Fibroblast of skin of right quadriceps (primary cell): ENCODE measurements at places on chromosomes 7 and 10.
A peak's percentile ranks its signal among the peaks of the same experiment; 100 is the strongest.

DNA sequence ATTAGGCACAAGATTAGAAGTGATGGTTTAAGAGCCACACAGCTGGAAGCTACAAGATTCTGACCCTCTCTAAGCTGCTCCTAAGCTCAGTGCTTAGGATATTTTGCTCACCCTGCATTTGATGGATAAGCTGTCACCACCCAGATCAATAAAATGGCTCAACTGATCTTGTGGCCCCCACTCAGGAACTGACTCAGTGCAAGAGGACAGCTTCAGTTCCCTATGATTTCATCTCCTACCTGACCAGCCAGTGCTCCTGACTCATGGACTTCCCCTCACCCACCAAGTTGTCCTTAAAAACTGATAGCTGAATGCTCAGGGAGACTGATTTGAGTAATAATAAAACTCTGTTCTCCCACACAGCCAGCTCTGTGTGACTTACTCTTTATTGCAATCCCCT lies 833.8 kb downstream of the GRID1 start:
- DNase-seq: no peak

DNA sequence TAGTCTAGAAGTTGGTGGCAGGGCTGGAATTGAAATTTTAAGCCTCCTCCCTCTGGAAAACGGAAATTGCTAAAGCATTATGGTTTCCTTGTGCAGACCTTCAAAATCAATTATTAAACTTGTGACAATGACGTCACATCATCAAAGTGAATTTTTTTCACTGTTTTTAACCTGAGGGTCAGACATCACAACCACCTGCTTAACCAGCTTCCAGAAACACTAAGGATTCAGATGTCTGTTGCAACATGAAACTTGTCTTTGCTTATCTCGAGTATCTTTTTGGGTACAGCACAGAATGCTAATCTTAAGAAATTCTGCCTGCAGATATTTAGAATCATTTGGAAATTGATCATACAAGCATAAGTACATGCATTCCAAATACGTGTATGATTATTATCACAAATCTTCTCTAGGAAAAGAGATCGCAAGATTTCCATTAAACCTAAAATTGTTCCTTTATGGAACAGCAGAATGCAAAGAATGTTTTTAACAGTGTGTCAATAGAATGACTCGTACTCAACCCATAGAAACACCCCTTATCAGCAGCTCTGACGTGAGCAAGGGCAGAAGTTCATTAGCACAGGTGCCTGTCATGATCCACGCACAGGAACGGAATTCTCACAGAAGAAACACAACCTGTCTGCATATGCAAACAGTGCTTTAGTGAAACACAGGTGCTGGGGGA lies 4.1 kb upstream of the GTPBP4 start:
- peak; percentile 21 for DNase-seq

DNA sequence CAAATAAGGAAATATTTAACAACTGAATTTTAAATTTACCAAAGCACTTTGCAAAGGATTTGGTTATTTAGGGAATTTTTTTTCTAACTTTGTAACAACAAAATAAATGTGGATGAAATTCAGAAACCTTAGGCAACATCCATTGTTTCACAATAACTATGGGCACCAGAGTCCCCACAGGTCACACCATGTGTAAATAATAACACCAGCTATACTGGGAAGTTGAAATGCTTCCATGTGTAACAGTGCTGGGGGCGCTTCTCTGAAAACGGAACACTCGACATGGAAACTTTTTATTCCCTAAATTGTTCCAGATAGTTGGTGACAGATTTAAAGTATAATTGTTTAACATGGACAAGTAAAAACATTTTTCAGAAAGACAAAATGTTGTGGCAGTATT lies 818.6 kb downstream of the TNS3 start:
- DNase-seq: peak; percentile 17

GRCh38 chr7:129804890-129805719 lies 147.7 kb downstream of the UBE2H start:
- no peak for DNase-seq

- DNase-seq: no peak
These were observed 502 bp downstream of the SLC18A3 start for GRCh38 chr10:49610458-49611165.

- DNase-seq: no peak
These were observed 1.1 kb downstream of the SFMBT2 start for GRCh38 chr10:7409732-7410168.

GRCh38 chr7:42704710-42705109 lies 207.2 kb downstream of the C7orf25 start:
- DNase-seq: no peak

GRCh38 chr7:142745091-142745635 lies 4.1 kb upstream of the PRSS1 start:
- peak; percentile 4 for DNase-seq

DNA sequence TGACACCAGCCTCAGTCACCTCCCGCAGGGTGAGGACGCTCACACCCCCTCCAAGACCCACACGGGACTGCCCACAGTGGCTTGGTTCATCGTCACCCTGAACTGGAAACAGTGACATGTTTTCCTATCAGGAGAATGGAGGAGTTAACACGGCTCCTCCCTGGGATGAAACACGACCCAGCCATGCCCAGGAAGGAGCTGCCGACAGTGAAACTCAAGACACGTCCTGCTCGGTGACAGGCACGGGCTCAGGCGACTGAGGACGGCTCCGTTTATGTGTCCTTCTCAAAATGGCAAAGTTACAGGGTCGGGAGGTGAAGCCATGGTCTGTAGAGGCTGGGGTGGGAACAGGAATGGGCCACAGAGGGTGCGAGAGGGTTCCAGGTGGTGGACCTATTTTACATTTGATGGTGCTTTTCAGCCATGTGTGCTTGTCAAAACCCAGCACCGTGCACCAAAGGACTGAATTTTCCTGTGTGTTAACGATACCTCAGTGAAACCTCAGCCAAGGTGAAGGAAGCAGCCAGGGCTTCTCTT lies 272.4 kb downstream of the ADARB2 start:
- DNase-seq: no peak

GRCh38 chr7:48528646-48529045 lies 357.4 kb downstream of the ABCA13 start:
- no peak for DNase-seq

GRCh38 chr10:65864036-65864435 lies 1061.8 kb upstream of the LRRTM3 start:
- no peak for DNase-seq

DNA sequence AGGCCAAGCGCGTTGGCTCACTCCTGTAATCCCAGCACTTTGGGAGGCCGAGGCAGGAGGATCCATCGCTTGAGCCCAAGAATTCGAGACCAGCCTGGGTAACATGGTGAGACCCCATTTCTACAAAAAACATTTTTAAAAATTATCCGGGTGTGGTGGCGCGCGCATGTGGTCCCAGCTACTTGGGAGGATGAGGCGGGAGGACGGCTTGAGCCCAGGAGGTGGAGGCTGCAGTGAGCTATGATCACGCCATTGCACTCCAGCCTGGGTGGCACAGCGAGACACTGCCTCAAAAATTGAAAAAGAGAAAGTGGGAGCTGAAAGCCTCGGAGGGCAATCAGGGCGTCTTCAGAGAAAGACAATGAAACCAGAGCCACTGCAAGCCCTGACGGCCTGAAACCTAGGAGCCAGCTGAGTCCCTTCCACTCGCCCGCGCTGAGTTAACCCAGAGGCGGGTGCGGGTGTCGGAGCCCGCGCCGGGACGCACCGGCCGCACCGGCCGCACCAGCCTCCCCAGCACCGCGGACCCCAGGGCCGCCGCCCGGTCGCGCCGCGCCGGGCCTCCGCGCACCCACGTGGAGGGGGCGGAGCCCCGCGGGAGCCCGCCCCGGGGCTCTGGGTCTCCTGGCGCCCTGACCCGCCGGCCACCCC lies 22.4 kb downstream of the ZFAND2A start:
- no peak for DNase-seq

DNA sequence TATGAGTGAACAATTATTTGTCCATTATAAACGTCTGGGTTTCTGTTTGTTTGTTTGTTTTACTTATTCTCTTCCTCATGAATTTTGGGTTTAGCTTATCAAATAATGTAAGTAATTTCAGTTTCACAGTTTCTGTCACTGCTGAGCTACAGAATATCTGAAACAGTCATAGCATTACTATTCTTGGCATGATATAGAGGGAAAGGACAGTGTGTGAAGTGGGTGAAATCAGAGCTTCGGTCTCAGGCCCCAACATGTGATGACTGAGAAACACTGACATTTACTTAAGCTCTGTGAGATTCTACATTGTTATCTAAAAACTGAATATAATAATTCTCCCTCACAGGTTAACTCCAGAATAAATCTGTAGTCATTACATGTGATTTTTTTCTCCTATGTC lies 8.8 kb upstream of the OR6V1 start:
- DNase-seq: no peak

DNA sequence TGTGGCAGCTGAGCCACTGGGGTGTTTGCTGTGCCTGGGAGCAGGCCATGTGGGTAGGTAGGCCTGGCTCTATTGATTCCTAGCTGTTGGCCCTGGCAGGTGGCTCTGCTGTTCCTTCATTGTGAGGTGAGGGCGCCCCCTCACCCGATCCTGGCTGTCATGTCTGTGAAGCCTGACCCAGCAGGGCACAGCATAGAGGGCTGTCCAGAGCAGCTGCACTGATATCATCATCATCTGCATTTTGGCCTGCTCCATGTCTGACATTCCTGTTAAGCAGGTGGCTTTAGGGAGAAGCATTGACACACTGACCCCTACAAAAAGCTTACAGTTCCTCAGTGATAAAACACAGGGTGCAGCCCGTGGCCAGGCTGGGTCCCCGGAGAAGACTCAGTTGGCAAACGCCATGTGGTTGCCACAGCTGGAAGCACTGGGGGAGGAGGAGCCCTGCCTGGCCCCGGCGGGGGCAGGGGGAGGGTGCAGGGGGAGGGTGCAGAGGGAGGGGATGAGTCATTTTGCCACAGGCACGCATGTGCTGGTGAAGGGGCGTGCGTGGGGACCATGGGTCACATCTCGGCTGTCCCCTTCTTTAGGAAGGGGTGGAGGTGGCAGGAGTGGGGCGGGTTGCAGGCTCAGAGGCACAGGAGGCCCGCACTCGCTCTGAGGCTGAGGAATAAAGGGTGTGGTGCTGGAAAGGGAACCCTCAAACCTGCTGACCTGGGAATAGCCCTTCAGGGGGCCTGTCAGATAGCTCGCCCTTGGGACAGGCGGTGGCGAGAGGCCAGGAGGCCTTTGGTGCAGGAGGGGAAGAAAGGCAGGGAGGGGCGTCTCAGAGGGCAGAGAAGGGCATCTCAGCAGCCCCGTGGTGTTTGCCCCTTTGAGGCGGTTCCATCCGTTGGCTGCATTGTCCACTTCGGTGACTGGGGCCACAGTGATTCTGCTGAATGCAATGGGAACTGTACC lies 31.6 kb downstream of the IKZF1 start:
- no peak for DNase-seq

DNA sequence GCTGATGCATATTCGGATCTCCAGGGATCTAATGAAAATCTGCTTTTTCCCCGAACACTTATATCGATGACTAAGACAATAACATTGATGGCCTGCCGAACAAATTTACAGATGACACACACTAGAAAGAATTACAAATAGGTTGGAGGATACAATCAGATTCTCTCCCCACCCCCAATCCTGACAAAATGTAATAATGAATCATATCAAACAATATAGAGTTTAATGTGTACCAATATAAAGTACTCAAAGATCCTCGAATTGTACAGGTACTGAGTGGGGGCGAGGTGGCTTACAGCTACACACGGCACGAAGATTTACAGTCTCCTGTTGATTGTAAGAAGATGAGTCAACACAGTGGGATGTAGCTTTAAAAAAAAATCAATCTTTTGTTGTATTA lies 182.7 kb upstream of the MKLN1 start:
- DNase-seq: peak; percentile 56

GRCh38 chr7:152335900-152336571 lies 99.8 kb downstream of the KMT2C start:
- no peak for DNase-seq

DNA sequence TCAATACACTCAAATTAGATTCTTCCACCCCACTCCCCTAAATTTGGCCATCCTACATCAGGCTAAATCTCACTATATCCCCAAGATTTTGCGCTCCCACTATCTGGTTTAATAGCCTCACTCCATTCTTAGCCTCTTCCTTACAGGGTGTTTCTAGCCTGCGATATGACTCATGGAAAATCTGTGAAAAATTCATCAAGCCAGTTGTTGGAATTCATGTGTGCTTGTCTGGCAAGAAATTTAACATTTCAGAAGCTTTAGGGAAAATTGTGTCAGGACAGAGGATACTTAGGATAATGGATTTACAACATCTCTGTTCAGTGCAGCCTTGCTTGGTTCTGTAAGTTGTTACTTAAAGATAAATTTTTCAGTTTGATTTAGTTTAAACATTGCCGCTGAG lies 1249.9 kb upstream of the AUTS2 start:
- no peak for DNase-seq

DNA sequence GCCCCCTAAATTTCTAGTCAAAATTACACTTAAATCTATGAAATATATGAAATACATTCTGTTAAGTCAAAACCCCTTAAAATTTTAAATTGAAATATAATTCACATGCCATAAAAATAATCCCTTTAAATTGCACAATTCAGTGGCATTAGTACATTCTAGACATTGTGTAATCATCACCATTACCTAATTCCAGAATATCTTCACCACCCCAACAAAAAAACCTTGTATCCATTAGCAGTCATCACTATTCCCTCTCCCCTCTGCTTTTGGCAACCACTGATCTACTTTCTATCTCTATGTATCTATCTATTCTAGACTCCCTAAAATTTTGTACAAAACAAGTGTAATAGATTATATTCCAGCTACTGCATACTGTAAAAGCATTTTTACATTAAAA lies 261.2 kb downstream of the GLI3 start:
- DNase-seq: peak; percentile 38

GRCh38 chr10:130073912-130074311 lies 36.7 kb downstream of the C10orf143 start:
- no peak for DNase-seq

- DNase-seq: no peak
These were observed 318.9 kb downstream of the IPMK start for GRCh38 chr10:57948796-57949195.

GRCh38 chr10:123663522-123663921 lies 2.6 kb upstream of the GPR26 start:
- no peak for DNase-seq

- no peak for DNase-seq
These were observed 95.7 kb upstream of the CTBP2 start for GRCh38 chr10:125256026-125256425.

DNA sequence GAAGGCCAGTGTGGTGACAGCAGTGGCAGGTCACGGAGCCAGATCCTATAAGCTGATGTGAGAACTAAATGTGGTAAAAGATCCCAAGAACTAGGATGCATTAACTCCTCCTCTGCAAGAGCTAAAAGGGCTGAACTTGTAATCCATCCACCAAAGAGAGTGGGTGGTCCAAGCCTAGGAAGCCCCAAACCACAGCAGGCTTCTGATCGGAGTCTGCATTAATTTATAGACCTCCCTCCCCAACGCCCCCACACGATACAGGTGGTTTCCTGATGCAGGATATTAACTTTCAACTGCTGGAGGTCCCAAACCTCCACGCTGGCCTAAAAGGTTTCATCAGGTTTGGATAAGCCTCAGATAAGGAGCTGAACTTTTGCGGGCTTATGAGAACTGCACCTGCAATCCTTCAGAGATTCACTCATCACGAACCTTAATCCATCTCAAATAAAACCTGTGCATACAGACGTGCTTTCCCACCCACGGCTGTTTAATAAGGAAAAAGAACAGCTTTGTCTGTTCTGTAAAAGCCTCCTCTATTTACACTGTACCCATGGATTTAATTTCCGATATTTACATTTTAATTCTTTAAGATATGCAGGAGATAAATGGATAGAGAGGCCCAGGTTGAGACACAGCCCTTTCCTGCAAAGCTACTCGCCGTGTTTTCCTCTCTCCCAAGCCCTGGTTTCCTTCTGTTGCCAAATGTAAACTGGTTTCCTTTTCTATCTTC lies 74.9 kb downstream of the GFRA1 start:
- no peak for DNase-seq
